ENCODE measurements at places on chromosomes 16 and 17.

- no peak for DNase-seq
Measured at GRCh38 chr16:67873435-67874370, 851 bp downstream of the EDC4 start.

- peak; percentile 28 for DNase-seq
Measured at GRCh38 chr16:17194190-17194780, 276.5 kb downstream of the XYLT1 start.

GRCh38 chr17:6561446-6561845, 5.1 kb upstream of the PITPNM3 start:
- no peak for DNase-seq

DNA sequence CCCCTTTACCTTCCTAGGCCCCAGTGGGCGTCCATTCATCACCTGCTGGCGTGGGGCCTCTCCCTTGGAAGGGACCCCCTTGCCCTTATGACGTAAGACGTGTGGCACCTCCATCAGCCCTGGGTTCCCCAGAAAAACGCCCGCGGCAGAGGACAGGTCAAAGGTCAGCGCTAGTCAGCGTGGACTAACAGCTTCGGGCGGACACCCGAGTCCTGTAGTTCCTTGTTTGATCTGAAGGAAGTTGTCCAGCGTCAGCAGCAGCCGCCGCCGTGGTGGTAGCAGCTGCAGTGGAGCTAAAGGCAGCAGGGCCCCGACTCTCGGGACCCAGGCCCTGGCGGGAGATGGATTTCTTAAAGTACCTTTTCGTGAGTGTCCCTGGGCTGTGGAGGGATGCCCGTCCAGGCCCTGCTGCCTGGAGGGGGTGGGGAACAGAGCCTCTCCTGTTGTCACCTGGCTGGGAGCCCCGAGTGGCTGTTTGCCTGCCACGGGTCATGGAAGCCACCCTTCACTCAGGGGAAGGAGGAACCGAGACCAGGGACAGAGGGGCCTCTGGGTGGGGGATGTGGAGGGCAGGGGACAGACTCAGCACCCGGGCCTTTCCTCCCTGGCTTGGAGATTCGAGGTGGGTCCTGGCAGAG, 123.6 kb downstream of the OR1D5 start:
- DNase-seq, result no peak

DNA sequence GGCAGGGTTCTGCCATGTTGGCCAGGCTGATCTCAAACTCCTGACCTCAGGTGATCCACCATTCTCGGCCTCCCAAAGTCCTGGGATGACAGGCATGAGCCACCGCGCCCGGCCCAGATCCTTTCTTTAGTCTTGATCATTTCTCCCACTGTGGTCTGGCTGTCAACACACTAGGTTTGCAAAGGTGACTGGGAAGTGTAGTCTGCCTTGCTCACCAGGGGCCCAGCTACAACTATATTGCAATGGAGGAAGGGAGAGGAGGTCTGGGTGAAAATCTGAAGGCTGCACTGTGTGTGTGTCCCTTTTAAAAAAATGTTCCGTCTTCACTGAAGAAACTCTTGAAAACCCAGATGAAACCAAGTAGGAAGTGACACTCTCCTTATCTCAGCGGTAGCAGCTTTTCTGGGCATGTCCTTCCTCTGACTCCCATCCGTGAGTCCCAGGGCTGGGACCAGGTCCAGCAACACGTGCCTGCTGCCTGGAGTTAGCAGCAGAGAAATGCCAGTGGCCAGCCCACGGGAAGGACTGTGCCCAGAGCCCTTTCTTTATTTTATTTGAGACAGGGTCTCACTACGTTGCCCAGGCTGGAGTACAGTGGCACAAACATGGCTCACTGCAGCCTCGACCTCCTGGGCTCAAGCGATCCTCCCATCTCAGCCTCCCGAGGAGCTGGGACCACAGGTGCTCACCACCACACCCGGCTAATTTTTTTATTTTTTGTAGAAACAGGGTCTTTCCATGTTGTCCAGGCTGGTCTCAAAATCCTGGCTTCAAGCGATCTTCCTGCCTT, 17.8 kb upstream of the KIF19 start:
- no peak for DNase-seq

DNA sequence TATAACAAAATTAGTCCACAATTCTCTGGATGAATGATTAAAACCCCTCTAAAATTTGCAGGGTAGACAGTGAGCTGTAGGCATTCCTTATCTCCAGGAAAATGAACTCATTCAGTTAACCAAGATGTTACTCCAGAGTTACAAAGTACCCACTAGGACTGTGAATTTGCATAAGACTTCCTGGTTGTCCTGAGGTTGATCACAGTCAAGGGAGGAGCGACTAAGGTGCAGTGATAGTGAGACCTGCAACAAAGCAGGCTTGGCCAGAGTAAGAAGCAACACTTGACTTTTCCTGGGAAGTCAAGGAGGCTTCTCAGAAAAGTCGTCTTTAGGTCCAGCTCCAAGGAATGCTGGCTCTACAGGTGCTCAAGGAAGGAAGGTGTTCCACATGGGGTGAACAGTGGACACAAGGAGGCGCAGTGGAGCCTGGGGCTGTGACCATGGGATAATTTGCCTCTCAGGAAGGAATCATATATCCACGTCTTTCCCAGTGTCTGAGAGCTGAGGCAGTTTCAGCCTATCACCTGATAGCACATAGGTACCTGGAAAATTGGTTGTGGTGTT, 821.1 kb upstream of the EEF2KMT start:
- DNase-seq, result no peak

- no peak for DNase-seq
Measured at GRCh38 chr16:84482001-84482891, 22.2 kb downstream of the MEAK7 start.

Measured in fibroblast of skin of back (primary cell).